ENCODE measurements at places on chromosomes 5 and 9. TPM values are rescaled to one million over a fixed set of nuclear protein-coding genes. Genes with fewer than 3 reads are reported as not detected.
A peak's percentile ranks its signal among the peaks of the same experiment; 100 is the strongest.

The SLC2A6 gene
- 10.7 TPM for total RNA-seq

GRCh38 chr9:94630833-94631232 lies 8.5 kb downstream of the FBP1 start:
- H3K4me1 ChIP-seq, result no peaks in the 10 kb centered on the region
- H3K36me3 ChIP-seq, result no peaks in the 10 kb centered on the region
- no peak for DNase-seq

DNA sequence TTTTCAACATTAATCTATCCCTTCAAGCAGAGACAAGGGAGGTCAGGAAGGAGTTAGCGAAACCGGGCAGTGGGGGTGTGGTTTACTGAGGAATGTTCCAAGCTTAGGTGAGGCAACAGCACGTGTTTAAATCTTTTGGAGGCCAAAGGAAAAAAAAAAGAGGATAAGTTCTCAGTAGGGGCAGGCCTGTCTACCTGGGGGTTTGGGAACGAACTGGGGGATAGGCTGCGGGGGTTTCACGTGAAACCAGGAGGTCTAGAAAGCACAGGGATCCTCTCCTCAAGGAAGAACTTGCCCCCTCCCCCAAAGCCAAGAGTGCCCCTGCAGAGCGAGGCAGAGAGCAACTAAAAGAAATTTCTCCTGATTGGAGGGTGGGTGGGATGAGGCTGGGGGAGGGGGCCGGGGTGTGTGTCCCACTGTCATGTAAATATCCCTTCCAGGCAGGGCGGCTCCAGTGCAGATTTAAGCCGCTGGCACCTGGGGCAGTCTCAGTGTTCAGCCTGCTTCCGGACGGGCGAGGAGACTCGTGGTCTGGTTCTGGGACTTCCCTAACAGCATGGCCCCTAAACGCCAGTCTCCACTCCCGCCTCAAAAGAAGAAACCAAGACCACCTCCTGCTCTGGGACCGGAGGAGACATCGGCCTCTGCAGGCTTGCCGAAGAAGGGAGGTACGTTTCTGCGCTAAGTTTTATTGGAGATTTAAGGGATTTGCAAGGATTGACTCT lies 5.5 kb upstream of the SET start:
- peaks cover 25% of the 10 kb centered on the region for H3K4me1 ChIP-seq
- H3K4me3 ChIP-seq, result peak overlapping the region; percentile 96
- no peaks in the 10 kb centered on the region for H3K27me3 ChIP-seq
- H3K36me3 ChIP-seq, result no peaks in the 10 kb centered on the region
- H3K27ac ChIP-seq, result peak overlapping the region; percentile 94

- H3K27ac ChIP-seq, result no peak overlapping the region
- H3K27me3 ChIP-seq, result no peaks in the 10 kb centered on the region
- no peaks in the 10 kb centered on the region for H3K4me1 ChIP-seq
- H3K36me3 ChIP-seq, result no peaks in the 10 kb centered on the region
- no peak overlapping the region for H3K4me3 ChIP-seq
- no peak for DNase-seq
Observed at GRCh38 chr9:73805111-73805510, 653.4 kb downstream of the ANXA1 start.

DNA sequence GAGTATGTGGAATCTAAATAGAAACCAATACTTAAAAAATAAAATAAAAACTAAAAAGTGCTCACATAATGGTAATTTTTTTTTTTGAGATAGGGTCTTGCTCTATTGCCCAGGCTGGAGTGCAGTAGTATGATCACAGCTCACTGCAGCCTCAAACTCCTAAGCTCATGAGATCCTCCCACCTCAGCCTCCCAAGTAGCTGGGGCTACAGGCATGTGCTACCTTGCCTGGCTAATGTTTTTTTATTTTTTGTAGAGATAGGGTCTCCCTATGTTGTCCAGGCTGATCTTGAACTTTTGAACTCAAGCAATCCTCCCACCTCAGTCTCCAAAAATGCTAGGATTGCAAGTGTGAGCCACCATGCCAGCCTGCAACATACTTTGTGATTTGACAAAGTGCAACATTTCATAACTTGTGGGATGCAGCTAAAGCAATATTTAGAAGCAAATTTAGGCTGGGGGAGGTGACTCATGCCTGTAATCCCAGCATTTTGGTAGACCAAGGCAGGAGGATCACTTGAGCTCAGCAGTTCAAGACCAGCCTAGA lies 18.4 kb downstream of the AP3B1 start:
- no peak overlapping the region for H3K4me3 ChIP-seq
- DNase-seq, result no peak
- H3K27me3 ChIP-seq, result no peaks in the 10 kb centered on the region
- H3K36me3 ChIP-seq, result no peaks in the 10 kb centered on the region
- H3K4me1 ChIP-seq, result no peaks in the 10 kb centered on the region

GRCh38 chr9:4970970-4971641 lies 14.0 kb upstream of the JAK2 start:
- H3K4me1 ChIP-seq, result no peaks in the 10 kb centered on the region
- H3K27me3 ChIP-seq, result no peaks in the 10 kb centered on the region
- no peak for DNase-seq
- H3K4me3 ChIP-seq, result no peak overlapping the region
- H3K36me3 ChIP-seq, result no peaks in the 10 kb centered on the region
- H3K27ac ChIP-seq, result no peak overlapping the region

- H3K36me3 ChIP-seq, result no peaks in the 10 kb centered on the region
- DNase-seq, result no peak
- no peaks in the 10 kb centered on the region for H3K27me3 ChIP-seq
- no peak overlapping the region for H3K4me3 ChIP-seq
- no peaks in the 10 kb centered on the region for H3K4me1 ChIP-seq
Observed at GRCh38 chr9:120463765-120464164, 116.2 kb downstream of the CDK5RAP2 start.

The ACTBL2 gene
- 0.07 TPM for total RNA-seq

The FOXD4L6 gene
- 0.54 TPM for total RNA-seq

GRCh38 chr9:134379831-134380365 lies 53.6 kb downstream of the RXRA start:
- peak; percentile 47 for DNase-seq
- no peaks in the 10 kb centered on the region for H3K36me3 ChIP-seq
- no peaks in the 10 kb centered on the region for H3K27me3 ChIP-seq
- H3K4me3 ChIP-seq, result peak overlapping the region; percentile 16

GRCh38 chr5:173493040-173493439 lies 123.4 kb downstream of the BOD1 start:
- no peak overlapping the region for H3K27ac ChIP-seq
- H3K4me1 ChIP-seq, result peaks cover 1% of the 10 kb centered on the region
- no peak for DNase-seq
- H3K4me3 ChIP-seq, result no peak overlapping the region

The TEX48 gene
- total RNA-seq, result not detected

- no peak overlapping the region for H3K27ac ChIP-seq
- no peaks in the 10 kb centered on the region for H3K4me1 ChIP-seq
- no peaks in the 10 kb centered on the region for H3K36me3 ChIP-seq
- DNase-seq, result no peak
- H3K4me3 ChIP-seq, result no peak overlapping the region
Observed at GRCh38 chr5:146015001-146015400, 78.6 kb downstream of the SH3RF2 start.

DNA sequence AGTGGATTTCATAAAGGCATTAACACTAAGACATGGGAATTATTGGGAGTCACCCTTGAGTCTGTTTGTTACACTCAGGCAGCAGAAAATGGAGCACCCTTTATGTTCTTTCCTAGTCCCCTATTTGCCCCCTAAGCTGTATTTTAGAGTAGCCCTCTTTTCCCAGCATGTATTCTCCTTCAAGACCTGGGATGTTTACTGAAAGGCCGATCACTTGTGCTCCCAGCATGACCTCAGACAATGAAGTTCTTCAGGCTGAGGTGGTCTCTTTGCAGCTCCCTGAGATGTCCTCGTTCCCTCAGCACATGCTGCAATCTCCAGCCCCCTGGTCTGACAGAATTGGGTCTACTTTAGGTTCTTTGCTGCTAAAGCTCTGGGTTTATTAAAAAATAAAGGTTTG lies 169.7 kb downstream of the YTHDC2 start:
- H3K4me3 ChIP-seq, result no peak overlapping the region
- 0 out of 2 replicates have a peak, but pooled peaks cover 15% of the 10 kb centered on the region for H3K27me3 ChIP-seq
- no peaks in the 10 kb centered on the region for H3K36me3 ChIP-seq
- DNase-seq, result no peak
- H3K27ac ChIP-seq, result no peak overlapping the region

The HSPA4 gene
- total RNA-seq, result 212 TPM

The ZNF366 gene
- total RNA-seq, result not detected

DNA sequence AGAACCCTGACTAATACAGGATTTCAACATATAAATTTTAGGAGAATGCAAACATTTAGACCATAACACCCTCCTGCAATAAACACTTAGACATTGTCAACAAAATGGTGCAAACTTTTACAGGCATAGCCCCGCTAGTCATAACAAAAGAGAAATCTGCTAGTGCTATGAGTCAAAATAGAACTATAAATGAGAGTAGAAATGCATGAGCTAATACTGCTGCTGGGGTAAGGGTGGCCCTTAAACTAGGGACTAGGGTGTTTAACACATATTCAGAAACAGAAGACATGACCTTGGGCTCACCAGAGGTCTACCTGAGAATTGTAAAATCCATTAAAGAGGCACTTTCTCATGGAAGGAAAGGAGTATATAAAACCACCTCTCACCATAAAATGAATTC lies 131.6 kb downstream of the TLR4 start:
- H3K27me3 ChIP-seq, result no peaks in the 10 kb centered on the region
- DNase-seq, result no peak
- H3K27ac ChIP-seq, result no peak overlapping the region
- no peaks in the 10 kb centered on the region for H3K4me1 ChIP-seq

- peak; percentile 51 for DNase-seq
- H3K36me3 ChIP-seq, result no peaks in the 10 kb centered on the region
- peak overlapping the region; percentile 23 for H3K27ac ChIP-seq
Observed at GRCh38 chr5:73938280-73938937, 312.4 kb downstream of the ARHGEF28 start.

DNA sequence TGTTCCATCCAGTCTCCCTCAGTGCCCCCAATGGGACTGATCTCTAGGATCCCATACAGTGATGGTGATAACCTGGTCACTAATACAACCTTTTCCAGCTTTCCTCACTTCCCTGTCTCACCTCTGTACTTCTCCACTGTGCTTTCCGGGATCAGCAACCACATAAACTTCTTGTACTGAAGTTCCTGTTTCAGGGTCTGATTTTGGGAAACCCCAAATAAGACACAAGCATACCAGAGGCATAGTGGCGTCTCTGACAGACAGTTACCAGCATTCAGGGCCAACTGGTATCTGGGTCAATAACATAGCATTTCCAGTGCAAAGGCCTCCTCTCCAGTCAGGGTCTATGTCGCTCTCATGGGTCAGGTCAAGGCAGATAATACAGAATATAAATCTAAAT lies 64.3 kb downstream of the GLDC start:
- no peaks in the 10 kb centered on the region for H3K27me3 ChIP-seq
- no peaks in the 10 kb centered on the region for H3K4me1 ChIP-seq
- no peak overlapping the region for H3K27ac ChIP-seq
- no peak for DNase-seq

GRCh38 chr9:82333671-82334070 lies 345.1 kb downstream of the SPATA31D1 start:
- no peak overlapping the region for H3K27ac ChIP-seq
- no peak for DNase-seq
- H3K4me3 ChIP-seq, result no peak overlapping the region
- H3K27me3 ChIP-seq, result no peaks in the 10 kb centered on the region
- H3K36me3 ChIP-seq, result no peaks in the 10 kb centered on the region

- H3K4me3 ChIP-seq, result no peak overlapping the region
- no peak for DNase-seq
- no peaks in the 10 kb centered on the region for H3K4me1 ChIP-seq
- no peak overlapping the region for H3K27ac ChIP-seq
- peaks cover 22% of the 10 kb centered on the region for H3K36me3 ChIP-seq
Observed at GRCh38 chr5:31487506-31487905, 44.4 kb downstream of the DROSHA start.
